ENCODE measurements at places on chromosomes 6 and 20.

- peak; percentile 32 for DNase-seq
Observed at GRCh38 chr6:169961772-169962561, 210.5 kb downstream of the ERMARD start.

DNA sequence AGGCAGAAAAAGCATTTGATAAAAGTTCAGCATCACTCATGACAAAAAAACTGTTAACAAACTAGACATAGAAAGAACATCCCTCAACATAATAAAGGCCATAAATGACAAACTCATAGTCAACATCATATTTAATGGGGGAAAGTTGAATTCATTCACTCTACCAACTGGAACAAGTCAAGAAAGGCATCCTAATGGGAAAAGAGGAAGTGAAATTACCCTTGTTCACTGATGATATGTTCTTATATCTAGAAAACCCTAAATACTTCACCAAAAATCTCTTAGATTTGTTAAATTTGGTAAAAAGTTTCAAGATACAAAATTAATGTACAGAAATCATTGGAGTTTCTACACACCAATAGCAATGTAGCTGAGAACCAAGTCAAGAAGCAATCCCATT is 48.9 kb downstream of the GGTLC1 start:
- no peak for DNase-seq

DNA sequence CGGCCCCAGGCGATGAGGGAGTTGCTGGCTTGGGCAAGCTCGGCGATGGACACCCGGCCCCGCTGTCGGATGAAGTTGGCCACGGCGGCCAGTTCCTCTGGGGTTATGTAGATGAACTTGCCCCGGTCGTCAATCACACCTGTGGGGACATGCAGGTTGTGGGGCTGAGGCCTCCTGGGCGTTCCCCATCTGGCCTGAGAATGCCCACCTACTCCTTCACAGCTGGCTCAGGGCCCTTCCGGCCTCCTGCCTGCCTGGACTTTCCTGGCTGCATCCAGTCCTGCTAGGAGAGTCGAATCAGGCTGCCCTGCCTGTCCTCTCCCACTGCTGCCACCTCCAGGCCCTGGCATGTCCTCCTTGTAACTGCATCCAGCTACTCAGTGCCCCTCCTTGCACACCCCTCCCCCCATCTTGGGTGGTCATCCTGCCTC is 13.8 kb downstream of the DDRGK1 start:
- DNase-seq, result no peak

DNA sequence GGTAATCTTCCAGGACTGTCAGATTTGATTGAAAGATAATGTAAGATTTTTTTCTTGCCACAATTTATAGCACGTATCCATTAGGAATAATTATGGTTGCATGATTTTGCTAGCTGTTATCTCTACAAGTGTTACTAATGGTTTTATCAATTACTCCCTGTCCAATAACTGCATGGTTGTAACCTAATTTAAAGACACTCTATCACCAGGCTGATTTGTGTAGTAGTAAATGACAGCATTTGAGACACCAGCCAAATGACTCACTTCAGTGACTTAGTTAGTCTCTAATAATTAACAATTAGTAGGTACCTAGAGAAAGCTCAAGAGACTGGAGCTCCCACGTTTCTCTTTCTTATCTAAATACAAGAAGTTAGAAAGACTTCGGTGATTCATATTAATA is 453.8 kb upstream of the POU3F2 start:
- no peak for DNase-seq

DNA sequence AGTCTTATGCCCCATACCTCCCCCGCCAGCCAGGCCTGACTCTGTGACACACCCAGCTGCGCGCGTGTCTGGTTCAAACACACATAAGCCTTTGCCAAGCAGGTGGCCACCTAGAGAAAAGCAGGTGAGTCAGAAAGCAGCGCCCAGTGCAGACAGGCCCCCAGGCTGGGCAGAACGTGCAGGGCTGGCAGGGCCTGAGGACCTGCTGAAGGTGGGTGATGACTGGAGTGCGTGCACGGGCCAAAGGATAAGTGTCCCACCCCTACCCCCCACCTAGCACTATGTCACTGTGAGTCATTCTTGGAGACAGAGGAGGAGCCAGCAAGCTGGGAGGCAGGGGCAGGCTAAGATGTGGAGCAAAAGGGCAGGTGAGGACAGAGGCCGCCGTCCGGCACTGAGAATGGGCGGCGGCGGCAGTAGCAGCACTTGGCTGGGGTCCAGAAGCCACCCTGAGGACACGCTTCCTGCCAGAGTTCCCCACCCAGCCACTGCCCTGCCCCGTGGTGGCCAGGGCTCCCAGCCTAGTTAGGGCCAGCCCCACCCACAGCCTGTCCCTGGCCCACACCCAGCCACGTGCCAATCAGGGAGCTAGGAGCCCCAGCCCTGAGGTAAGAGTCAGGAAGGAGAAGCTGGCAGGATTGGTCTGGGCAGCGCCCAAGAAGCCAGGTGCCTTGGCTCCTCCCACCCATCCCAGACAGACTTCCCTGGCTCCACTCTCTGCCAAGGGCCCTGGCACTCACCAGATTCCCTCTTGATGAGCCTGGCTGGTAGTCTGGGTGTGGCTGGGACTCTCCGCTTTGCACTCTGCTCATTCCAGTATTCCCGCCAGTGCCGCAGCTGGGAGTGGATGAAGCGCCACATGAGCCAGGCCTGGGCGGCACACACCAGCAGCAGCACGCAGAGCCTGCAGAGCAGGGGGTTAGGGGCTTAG is 72.7 kb downstream of the TRAM2 start:
- no peak for DNase-seq

DNA sequence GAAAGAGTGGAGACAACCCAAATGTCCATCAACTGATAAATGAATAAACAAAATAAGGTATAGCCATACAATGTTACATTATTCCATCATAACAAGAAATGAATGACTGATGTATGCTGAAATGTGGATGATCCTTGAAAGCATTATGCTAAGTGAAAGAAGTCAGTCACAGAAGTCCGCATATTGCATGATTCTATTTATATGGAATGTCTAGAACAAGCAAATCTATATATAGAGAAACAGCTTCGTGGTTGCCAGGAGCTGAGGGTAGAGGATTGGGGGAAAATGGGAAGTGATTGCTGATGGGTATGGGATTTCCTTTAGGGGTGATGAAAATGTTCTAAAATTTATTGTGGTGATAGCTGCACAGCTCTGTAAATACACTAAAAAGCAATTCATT is 196.8 kb downstream of the ATXN1 start:
- DNase-seq, result no peak

DNA sequence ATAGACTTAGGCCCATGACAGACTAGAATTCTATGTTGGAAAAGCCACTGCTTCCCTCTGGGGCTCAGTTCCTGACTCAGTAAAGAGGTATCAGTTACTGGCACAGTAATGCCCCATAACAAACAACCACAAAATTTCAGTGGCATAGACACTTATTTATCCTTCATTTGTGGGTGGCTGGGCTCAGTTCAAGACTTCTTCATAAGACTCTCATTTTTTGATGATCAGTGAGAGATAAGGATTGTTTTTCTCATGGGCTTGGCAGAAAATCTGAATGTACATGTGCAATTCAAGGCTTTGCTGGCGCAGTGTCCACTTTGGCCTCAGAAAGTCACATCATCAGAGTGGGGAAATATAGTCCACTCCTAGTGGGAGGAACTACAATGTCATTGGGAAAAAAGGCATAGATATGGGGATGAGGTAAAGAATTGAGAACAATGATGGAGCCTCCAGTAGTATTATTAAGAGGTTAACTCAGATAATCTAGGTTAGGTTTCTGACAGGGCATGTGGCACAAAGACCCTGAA is 384.6 kb upstream of the FLRT3 start:
- no peak for DNase-seq

GRCh38 chr6:31558318-31558625 is 10.9 kb downstream of the NFKBIL1 start:
- no peak for DNase-seq

GRCh38 chr6:6766230-6766905 is 177.8 kb downstream of the LY86 start:
- DNase-seq, result no peak

GRCh38 chr6:113065611-113066010 is 718.5 kb downstream of the RFPL4B start:
- DNase-seq, result no peak

- no peak for DNase-seq
Observed at GRCh38 chr20:62685781-62686555, 22.7 kb upstream of the NTSR1 start.
